ENCODE measurements at places on chromosomes 1 and 21.
A peak's percentile ranks its signal among the peaks of the same experiment; 100 is the strongest.

- no peak for DNase-seq
Observed at GRCh38 chr1:66247415-66248208, 286.3 kb upstream of the SGIP1 start.

DNA sequence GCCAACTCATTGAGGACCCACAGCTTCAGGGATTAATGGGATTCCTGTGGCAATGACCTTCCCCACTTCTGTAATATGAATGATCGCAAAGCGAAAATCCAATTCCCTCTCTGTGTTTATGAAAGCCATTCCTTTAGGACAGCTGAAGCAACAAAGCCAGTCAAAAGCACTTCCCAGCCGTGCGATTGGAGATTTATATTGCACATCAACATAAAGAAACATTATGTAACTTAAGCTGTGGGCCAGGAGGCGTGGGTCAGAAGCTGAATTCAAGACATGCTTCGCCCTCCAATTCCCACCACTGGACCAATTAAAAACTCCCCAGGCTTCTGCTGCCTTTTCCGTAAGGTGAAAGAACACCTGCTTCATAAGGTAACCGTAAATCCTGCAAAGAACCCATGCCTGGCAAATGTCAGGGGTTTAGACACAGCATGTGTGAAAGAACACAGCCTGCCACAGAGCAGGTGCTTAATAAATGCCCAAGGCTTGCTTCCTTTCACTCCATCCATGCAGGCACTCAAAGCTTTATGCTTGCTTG is 138.9 kb upstream of the SOD1 start:
- peak; percentile 29 for DNase-seq

- no peak for DNase-seq
Observed at GRCh38 chr1:176628775-176629174, 165.8 kb downstream of the PAPPA2 start.

DNA sequence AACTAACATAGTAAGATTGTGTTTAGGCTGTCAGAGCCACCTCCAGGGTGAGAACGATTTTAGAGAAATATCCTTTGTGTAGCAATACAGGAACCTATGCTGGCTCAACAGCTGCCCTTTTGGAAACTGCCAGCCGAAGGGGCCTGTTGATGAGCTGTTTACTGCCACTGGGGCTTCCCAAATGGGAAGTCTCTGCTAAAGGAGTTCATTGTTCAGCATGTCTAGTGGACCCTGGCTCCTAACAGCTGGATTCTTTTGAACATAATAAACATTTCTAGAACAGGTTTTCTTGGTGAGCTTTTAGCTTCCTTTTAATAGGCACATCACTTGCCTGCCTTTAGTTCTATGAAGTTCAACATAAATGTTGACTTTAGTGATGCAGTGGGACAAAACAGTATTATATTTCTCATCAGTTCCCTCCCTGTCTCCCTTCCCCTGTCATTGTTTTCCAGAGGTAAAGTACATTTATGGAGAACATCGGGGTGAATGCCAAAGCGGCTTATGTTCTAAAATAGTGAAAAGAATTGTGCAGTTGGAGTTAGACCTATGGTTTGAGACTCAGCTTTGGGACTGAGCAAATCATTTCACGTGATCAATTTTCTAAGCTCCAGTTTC is 57.4 kb downstream of the UCK2 start:
- no peak for DNase-seq

DNA sequence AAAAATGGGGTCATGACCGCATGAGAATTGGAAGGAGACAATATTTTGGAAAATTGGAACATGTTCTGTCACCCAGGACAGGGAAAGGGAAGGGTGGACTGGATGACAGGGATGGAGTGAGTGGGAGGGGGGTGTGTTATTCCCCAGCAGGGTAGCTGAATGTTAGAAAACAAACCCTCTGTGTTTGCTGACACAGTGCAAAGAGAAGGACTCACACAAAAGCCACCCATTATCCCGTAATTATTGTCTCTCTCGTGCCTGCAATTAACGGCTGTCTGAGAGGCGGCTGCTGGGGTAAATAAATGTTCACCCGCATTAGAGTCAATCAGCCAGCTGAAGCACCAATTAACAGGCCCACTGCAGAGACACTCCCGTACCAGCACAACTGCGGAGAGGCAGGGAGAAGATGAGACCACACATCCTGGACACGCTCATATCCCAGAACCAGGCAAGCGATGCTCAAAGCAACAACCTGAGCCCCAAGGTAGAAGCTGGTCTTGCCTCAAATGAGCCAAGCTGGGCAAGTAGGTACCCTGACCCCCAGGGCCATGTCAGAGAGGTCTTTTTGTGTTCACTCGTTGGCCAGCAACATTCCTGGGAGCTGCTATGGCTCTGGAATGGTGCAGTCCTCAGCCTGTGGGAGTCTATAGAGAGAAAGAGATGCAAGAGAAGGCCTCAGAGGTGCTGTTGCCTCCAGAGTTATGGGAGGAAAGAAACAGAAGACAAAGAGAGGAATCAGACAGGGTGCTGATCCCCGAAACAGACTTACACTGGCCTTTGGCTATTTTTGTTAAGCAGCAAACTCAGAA is 19.4 kb downstream of the PLEKHA6 start:
- DNase-seq, result peak; percentile 77

GRCh38 chr1:94909486-94909885 is 17.4 kb downstream of the CNN3 start:
- DNase-seq, result no peak

DNA sequence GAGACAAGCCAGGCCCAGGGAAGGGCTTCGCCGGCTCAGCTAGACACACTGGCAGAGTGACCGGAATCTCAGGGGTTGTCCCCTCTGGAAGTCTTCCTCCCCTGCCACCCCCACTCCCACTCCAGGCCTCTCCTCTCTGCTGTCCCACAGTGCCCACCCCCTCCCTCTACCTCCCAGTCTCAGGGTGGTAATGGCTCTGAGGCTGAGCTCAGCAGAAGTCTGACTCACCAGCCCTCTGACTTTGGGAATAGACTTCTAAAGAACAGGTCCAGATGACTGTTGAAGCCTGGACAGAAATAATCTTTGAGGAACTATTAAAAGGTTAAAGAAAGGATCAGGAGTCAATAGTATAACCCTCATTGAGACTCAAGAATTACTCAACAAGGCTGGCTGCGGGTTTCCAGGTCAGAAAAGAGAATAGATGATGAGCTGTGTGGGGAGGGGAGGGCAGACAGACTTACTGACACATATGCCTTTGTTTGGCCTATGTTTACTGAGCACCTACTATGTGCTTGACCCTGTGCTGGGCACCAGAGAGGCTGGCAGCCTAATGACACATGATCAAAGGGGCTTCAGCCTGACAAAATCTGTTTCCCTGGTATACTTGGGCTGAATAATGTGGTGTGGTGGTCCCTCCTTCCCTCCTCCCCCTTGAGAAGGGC is 8.2 kb downstream of the HCRTR1 start:
- no peak for DNase-seq

GRCh38 chr1:207999274-207999915 is 88.5 kb upstream of the CD34 start:
- no peak for DNase-seq

- DNase-seq, result no peak
Observed at GRCh38 chr1:56135069-56135863, 444.1 kb downstream of the PLPP3 start.

DNA sequence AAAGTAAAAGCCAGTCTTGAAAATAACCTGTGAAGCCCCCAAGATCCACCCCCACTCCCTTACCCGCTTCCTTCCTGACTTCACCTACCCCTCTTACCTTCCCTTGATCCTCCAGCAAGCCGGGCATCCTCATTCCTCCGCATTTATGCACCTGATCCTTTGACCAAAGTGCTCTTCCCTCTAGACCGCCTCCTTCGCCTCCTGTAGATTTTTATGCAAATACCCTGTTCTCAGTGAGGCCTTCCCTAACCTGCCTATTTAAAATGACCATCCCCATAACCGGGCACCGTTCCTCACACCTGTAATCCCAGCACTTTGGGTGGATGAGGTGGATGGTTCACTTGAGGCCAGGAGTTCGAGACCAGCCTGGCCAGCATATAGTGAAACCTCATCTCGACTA is 1.1 kb upstream of the NENF start:
- no peak for DNase-seq

GRCh38 chr21:25569711-25570110 is 37.6 kb downstream of the MRPL39 start:
- DNase-seq, result no peak

DNA sequence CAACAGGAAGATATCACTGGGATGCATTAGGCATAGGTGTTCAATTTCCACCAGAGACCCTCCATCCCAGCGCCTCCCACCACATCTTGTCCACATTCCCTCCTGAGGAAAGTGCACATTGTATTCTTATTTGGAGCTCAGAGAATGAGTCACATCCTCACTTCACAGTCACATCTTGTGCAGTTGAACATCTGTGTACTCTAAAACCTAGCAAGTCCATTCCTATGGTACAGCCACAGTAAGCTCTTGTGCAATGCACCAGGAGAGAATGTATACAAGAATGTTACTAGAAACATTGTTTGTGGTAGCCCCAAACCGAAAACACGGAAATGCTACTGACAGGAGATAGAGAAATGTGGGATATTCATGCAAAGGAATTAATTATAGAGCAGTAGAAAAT is 1.6 kb upstream of the KDF1 start:
- DNase-seq, result no peak

DNA sequence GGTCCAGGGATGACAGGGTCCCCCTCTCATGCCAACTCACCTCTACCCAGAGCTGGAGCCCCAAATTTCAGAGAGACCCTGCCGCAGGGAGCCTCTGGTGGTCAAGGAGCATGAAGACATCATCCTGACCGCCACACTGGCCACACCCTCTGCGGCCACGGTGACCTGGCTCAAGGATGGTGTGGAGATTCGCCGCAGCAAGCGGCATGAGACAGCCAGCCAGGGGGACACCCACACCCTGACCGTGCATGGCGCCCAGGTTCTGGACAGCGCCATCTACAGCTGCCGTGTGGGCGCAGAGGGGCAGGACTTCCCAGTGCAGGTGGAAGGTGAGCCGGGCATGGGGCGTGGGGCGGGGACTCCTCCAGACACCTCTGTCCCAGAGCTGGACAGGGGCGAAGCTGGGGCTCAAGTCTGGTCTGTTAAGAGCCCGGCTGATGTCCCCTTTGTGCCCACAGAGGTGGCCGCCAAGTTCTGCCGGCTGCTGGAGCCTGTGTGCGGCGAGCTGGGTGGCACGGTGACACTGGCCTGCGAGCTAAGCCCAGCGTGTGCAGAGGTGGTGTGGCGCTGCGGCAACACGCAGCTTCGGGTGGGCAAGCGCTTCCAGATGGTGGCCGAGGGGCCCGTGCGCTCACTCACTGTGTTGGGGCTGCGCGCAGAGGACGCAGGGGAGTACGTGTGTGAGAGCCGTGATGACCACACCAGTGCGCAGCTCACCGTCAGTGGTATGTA is 66.0 kb downstream of the OBSCN start:
- DNase-seq, result no peak

- DNase-seq, result no peak
Observed at GRCh38 chr21:45515241-45516061, 26.8 kb downstream of the SLC19A1 start.

DNA sequence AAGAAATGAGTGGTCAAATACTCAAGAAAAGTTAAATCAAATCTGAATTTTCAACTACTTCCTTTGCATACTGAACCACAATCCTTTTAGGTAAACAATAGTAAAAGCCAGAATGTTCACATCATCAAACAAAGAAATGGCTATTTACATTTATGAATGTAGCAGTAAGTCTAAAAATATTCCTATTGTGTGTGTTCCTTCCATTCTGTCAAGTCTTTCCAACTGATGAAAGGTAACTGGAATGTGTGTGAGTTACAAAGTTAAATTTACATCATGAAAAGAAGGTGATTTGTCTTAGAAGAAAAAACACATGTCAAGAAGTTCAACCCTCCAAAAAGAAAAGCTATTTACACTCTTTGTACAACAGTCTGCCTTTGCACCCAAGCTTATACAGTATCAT is 203.1 kb downstream of the SIPA1L2 start:
- DNase-seq, result no peak

- DNase-seq, result no peak
Observed at GRCh38 chr1:84010136-84010535, 11.2 kb upstream of the TTLL7 start.

GRCh38 chr21:40404396-40404800 is 442.6 kb downstream of the DSCAM start:
- peak; percentile 96 for DNase-seq

DNA sequence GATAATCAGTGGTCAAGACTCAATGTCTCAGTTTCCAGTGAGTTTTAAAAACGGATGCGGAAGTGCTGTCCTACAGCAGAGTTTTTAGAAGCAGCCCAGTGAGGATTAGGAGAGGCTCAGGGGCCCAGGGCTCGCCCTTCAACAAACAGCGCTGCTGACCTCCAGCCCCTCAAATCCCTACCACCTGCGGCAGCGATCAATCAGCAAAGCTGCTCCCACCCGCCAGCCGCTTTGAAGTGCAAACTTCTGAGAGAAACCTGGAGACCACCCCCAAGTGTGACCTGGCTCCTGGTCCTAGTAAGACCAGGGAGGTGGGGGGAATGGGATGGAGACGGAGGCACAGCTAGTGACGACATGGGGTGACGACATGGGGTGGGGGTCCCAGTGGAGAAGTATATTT is 14.4 kb downstream of the ZBTB17 start:
- no peak for DNase-seq

GRCh38 chr1:226798427-226799411 is 59.6 kb upstream of the ITPKB start:
- DNase-seq, result no peak

- DNase-seq, result no peak
Observed at GRCh38 chr1:219573960-219574359, 38.9 kb downstream of the ZC3H11B start.

GRCh38 chr1:159248311-159248710 is 43.6 kb downstream of the ACKR1 start:
- DNase-seq, result no peak

- DNase-seq, result peak; percentile 72
Observed at GRCh38 chr1:205229399-205229871, 1.7 kb downstream of the TMCC2 start.

GRCh38 chr1:43452789-43453441 is 816 bp downstream of the HYI start:
- DNase-seq, result peak; percentile 53

DNA sequence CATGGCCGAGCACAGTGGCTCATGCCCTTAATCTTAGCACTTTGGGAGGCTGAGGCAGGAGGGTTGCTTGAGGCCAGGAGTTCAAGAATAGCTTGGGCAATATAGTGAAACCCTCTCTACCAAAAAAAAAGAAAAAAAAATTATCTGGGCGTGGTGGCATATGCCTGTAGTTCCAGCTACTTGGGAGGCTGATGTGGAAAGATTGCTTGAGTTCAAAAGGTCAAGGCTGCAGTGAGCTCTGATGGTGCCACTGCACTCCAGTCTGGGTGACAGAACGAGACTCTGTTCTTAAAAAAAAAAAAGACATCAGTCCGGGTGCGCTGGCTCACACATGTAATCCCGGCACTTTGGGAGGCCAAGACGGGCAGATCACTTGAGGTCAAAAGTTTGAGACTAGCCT is 251.2 kb upstream of the CACYBP start:
- no peak for DNase-seq

GRCh38 chr1:85862456-85862855 is 154.2 kb upstream of the ZNHIT6 start:
- no peak for DNase-seq

DNA sequence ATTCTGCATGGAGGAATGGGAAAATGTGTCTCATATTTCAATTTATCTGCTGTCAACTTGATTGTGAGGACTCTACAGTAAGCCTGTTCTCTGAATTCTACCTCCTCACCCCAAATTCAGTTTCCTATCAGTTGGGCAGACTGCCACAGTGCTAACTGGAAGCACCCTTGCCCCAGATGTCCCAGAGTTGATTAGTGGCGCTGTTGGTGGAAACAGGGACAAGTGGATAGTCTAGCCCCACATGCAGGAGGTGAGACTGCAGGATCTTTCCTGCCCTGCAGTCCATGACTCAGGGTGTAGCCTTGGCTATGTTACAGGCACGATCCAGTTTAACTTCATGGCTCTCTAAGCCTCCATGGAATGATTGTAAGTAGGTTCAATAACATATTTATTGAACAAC is 22.1 kb downstream of the ADAM30 start:
- no peak for DNase-seq
